ENCODE measurements at places on chromosomes 7 and 10.

- no peak for DNase-seq
Measured at GRCh38 chr7:92875719-92876118, 39.3 kb upstream of the CDK6 start.

DNA sequence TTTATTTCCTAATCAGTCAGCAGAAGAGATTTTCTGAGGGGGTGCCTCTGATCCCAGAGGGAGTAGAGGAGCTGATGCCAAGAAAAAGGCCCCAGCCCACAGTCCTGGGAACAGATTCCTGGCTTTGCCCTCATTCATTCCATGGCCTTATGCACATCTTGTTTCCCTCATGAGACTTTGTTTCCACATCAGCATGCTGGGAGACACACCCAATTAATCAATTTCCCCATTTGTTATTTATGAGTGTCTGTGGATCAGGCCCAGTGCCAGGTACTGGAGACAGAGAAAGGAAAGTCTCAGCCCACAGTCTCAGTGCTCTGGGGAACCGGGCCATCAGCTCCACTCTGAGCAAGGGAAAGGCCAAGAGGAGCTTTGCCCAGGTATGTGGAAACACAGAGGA lies 496.2 kb upstream of the ZMIZ1 start:
- no peak for DNase-seq

GRCh38 chr10:114754445-114755320 lies 66.9 kb upstream of the FHIP2A start:
- DNase-seq: no peak

DNA sequence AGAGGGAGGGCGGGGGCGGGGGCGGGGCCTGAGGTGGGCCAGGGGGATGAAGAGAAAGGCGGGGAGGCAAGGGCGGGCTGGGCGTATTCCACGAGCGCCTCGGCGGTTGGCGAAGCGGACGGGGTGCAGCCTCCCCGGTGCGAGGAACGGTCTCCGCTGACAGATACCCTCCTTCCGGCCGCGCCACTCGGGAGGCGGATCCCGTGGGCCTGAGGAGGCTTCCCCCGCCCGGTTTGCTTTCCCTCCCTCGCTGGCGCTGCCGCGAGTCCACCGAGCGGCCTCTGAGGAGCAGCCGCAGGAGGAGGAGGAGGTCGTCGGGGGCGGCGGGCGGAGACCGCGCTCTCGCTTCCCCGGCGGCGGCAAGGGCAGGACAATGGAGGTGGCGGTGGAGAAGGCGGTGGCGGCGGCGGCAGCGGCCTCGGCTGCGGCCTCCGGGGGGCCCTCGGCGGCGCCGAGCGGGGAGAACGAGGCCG lies at the start of gene TRIM24:
Gene TRIM24 (plus strand): TSS at position 84 of the 473 bp plus-strand sequence. CDS start 290 bp downstream, at position 374.
- no peak for DNase-seq

- no peak for DNase-seq
Measured at GRCh38 chr7:1554333-1555045, 1.5 kb downstream of the TMEM184A start.

DNA sequence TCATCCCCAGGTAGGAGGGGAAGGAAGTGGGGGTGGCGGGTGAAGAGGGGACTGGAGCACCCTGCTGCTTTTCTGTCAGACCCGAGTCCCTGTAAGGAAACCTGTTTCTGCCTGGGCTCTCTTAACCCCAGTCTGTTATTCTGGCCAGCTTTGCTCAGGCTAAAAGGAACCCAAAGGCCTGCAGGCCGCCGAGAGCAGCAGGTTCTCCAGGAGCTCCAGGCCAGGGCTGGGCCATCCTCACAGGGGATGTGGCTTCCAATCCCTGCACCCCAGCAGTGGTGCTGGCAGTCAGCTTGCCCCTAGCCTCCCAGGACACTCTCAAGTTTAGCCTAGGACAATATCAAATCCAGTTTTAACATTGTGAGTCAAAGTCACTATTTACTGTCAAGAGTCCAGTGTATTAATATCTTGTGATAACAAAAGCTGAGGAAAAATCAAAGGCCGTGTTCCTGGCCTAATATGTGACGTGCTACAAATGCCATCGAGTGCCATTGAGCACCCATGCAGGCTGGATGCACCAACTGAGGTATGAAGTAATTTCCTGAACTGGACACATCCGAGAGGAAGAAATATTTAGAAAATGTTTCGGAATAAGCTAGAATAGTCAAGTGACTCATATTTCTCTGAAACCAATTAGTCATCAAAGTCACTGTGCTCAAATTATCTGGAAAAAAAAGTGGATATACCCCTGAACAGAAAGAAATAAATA lies 7.0 kb downstream of the PKD1L1 start:
- no peak for DNase-seq

- peak; percentile 1 for DNase-seq
Measured at GRCh38 chr10:10644676-10645385, 372.8 kb upstream of the CELF2 start.

- no peak for DNase-seq
Measured at GRCh38 chr7:140275069-140275965, 98.5 kb upstream of the KDM7A start.

DNA sequence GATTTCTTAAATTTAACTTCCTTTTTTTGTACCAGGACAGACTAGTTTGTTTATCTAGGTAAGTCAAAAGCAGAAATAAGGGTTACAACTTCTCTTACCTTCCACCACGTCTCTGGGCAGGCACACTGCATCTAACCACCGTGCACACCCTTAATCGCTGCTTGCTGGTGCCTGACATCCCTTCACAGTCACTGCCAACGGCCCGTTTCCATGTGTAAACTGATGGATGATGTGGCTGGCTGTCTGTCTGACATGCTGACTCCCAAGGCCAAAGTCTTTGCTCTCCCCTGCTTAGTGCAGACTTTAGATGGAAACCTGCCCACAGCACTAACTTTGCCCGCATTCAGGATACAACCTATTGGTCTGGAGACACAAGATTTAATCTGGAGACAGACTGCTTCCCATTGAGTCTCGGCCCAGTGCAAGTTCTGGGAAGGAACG lies 1.1 kb downstream of the TMEM273 start:
- no peak for DNase-seq

DNA sequence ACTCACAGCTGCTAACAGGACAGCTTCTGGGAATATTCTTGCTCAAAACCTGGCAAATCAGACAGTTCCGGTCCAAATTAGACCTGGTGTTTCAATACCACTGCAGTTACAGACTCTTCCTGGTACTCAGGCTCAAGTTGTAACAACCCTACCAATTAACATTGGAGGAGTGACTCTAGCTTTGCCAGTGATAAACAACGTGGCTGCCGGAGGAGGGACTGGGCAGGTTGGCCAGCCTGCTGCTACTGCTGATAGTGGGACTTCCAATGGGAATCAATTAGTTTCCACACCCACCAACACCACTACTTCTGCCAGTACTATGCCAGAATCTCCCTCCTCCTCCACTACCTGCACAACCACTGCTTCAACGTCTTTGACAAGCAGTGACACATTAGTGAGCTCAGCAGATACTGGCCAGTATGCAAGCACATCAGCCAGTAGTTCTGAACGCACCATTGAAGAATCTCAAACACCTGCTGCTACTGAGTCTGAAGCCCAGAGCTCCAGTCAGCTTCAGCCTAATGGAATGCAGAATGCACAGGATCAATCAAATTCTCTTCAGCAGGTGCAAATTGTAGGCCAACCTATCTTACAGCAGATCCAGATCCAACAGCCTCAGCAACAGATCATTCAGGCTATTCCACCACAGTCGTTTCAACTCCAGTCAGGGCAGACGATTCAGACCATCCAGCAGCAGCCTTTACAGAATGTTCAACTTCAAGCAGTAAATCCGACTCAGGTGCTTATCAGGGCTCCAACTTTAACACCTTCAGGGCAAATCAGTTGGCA lies 2.1 kb downstream of the SP4 start:
- no peak for DNase-seq

GRCh38 chr7:135512135-135512887 lies 2.4 kb upstream of the CNOT4 start:
- peak; percentile 87 for DNase-seq

GRCh38 chr7:129607471-129608120 lies 3.9 kb upstream of the NRF1 start:
- peak; percentile 30 for DNase-seq

DNA sequence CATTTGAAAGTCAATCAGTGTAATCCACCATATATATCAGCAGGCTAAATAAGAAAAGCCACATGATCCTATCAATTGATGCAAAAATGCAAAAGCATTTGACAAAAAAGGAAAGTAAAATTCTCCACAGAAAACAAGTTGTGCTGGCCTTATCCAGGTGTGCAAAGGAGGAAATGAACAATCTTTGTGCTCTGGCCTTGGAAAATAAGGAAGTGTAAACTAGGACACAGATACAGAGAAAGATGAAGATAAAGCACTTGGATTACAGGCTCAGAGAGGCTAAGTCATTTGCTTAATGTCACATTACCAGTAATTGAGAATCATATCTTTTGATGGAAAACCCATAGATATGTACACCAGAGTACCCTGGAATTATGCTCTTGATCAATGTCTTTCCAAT lies 54.5 kb downstream of the CXCL12 start:
- no peak for DNase-seq

DNA sequence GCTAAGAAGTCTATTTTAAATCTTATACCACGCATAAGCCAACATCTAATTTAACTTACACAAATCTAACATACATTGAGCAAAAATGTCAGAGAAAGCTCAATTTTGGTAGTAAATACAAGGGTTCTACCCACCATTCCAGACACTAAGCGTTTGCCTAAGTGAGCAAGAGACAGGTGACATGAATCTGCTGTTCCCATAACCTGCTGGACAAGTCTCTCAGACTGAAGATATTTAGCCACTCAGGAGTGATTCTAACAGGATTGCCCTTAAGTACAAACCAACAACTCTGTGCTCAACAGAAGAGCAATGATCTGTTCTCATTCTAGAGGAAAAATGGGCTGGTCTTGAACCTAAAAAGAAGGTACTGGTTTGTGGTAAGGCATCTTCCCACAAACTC lies 18.8 kb downstream of the EZH2 start:
- DNase-seq: no peak

GRCh38 chr7:100423315-100423714 lies 5.2 kb downstream of the ZCWPW1 start:
- DNase-seq: no peak

DNA sequence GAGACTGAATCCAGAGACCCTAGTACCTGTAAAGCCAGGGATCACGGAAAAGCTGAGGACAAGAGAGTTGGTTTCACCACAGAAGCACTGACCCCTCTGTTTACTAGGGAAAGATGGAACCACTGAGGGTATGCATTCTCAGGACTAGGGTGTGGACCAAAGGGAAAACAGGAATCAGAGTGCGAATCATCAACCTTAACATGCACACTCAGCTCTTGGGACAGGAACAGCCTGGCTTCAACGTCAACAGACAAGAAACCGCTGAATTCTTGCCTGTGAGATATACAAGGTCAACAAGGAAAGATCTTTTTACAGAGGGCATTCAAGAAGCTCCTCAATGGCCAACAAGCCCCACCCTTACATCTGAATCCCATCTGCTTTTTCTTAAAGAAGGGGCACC lies 14.9 kb downstream of the TNRC18 start:
- DNase-seq: no peak

DNA sequence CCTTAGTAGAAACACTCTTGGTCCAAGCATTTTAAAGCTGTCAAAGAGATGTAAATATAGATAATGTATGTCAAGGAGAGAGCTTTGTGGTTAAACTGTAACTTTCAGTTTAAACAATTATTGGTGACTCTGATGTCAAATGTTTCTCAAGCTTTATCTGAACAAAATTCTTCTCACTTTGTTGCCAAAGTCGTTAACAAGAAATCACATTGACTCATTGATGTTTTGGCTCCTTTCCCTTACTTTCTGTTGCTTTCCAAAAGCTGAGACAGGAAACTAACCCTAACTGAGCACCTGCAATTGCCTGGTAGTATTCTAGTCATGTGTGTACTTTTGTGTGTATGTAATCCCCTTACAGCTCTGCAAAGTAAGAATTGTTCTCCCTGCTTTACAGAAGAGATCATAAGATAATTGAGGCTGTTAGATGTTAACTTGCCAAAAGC lies 108.5 kb downstream of the CFTR start:
- no peak for DNase-seq

DNA sequence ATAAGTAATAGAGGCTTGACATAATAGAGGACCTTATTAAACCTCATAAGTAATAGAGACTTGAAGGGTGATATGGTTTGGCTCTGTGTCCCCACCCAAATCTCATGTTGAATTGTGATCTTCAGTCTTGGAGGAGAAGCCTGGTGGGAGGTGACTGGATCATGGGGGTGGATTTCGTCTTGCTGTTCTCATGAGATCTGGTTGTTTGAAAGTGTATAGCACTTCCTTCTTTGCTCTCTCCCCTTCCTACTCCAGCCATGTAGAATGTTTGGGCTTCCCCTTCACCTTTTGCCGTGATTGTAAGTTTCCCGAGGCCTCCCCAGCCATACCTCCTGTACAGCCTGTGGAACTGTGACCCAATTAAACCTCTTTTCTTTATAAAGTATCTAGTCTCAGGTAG lies 8.6 kb downstream of the KIFBP start:
- no peak for DNase-seq

DNA sequence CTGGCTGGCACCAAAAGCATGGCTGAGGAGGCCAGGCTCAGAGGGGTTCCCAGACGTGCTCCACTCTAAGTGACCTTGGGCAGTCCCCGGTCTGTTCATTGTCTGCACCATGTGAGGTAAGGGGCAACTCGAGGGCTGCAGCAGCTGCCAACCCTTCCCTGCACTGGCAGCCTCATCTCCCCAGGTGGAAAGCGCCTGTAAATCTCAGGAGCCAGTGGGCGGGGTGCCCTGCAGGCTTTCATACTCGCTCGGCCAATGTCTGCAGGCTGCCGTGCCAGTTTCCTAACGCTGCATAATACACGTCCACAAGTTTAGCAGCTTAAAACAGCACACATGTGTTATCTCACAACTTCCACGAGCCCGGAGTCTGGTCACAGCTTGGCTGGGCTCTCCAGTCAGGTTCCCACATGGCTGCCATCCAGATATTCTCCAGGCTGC lies 12.6 kb upstream of the GDF10 start:
- DNase-seq: no peak

DNA sequence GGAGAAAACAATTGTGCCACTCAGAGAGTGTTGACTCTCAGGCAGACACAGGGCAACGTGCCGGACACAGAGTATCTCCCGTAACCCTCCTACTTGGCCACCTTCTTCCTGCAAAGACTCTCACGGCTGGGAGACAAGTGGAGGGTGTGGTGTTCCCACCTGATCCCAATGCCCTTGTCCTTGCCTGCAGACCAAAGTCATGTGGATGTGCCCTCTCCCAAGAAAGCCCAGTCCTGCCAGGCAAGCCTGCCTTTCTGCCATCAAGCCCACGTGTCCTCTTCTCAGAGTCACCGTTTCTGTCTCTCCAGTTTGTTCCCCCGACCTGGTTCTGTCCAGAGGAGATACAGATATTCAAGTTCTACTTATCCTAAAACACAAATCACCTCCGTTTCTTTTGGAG lies 723 bp downstream of the PNLIPRP2 start:
- no peak for DNase-seq

DNA sequence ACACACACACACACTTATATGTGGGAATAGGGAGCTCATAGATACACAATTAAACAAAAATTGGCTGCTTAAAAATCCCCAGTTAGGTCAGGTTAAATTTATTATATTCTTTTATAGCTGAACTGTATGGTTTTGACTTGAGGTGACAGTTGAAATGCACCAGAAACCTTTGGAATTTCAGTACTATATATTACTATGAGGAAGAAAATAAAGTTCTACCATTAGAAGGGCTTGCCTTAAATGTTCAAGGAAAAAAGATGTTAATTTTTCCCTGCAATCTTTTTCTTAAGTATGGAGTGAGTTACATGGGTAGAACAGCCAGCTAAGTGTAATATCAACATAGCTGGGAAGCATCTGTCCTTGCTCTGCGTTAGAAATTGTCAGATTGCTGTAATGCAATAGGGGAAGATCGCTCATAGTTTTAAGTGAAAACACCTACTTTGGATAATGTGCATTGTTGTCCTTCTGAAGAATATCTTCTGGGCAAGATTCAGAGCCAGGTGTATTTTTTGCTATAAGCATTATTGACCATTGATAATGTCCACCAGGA lies 415.8 kb upstream of the MKI67 start:
- DNase-seq: no peak
